ENCODE measurements at places on chromosomes 7 and 10. TPM values are rescaled to one million over a fixed set of nuclear protein-coding genes. Genes with fewer than 3 reads are reported as not detected.

The AFAP1L2 gene
- not detected for total RNA-seq

The UCN3 gene
- total RNA-seq, result not detected

The IKZF1 gene
- total RNA-seq, result under 0.01 TPM

The CCL26 gene
- total RNA-seq, result 1.5 TPM

The ACBD7 gene
- total RNA-seq, result 0.72 TPM

The FFAR4 gene
- total RNA-seq, result not detected

The CARD11 gene
- total RNA-seq, result not detected

The ATOH7 gene
- total RNA-seq, result not detected

The CD36 gene
- 22.8 TPM for total RNA-seq

All from osteoblast (primary cell).